CD4-positive, alpha-beta T cell treated with Interleukin-12 subunit alpha and Interleukin-12 subunit beta, for 1 hour (primary cell): ENCODE measurements at places on chromosomes 7 and 10.

DNA sequence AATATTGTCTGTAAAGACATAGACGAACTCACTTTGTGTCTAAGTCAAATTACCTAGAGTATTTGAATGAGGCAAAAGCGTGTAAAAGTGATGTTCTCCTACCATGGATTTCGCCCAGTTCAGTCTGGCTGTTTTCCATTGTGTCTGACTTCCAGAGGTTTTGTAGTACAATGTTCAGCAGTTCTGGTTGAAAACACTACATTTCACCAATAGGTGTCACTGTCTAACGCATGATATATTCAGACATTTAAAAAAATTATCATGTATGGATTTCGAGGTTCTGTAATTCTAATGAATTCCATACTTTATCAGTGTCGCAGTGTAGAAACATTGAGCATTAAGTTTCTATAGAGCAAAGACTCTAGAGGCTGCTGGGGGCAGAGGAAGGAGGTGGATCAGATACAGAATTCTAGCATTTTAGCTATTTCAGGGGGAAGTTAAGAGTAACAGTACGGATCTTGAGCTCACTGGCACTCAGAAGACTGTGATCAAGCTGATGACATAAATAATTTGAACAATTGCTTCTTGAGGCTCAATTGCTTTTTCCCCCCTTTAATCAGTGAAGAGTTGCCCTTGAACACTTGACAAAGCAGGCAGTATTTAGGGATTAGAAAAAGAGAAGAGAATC, 196.9 kb upstream of the RHOBTB1 start:
- peak; percentile 15 for DNase-seq

- no peak for DNase-seq
These were observed 300.5 kb upstream of the ZMIZ1 start for GRCh38 chr10:78768041-78768835.

DNA sequence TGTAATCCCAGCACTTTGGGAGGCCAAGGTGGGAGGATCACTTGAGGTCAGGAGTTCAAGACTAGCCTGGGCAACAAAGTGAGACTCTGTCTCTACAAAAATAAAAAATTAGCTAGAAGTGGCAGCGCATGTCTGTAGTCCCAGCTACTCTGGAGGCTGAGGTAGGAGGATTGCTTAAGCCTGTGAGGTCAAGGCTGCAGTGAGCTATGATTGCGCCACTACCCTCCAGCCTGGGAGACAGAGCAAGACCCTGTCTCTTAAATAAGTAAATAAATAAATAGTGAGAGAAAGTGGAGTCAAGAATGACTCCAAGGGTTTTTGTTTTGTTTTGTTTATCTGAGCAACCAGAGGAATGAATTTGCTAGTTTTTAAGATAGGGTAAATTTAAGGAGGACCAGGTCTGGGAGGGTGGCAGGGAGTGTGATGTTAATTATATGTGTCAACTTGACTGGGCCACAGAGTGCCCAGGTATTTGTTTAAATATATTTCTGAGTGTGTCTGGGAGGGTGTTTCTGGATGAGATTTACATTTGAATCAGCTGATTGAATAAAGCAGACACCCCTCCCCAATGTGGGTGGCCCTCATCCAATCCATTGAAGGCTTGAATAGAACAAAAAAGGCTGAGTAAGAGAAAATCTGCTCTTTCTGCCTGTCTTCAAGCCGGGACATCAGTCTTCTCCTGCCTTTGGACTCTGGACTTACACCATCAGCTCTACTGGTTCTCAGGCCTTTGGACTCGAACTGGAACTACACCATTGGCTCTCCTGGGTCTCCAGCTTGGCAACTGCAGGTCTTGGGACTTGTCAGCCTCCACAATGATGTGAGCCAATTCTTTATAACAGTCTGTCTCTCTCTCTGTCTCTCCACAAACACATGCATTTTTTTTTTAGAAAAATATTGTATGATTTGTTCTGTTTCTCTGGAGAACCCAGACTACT, 23.5 kb downstream of the IMPDH1 start:
- no peak for DNase-seq

DNA sequence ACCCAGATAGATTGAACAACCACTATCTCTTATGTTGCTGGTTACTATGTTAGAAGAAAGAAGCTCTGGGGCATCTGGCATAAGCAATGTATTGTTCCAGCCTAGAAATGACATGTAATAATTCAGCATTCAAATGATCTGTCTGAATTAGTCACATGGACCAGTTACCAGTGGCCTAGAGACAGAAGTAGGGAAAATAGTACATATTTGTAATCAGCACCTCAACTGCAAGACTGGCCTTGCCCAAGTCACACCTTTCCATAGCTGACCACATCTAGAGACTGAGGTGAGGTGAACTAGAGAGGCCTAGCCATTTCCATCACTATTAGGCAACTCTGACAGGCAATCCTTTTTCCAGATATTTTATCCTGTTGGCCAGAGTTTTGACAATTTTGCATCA, 315.6 kb upstream of the KCND2 start:
- DNase-seq, result no peak

GRCh38 chr7:55965805-55966421, 1.5 kb downstream of the NIPSNAP2 start:
- DNase-seq, result no peak

DNA sequence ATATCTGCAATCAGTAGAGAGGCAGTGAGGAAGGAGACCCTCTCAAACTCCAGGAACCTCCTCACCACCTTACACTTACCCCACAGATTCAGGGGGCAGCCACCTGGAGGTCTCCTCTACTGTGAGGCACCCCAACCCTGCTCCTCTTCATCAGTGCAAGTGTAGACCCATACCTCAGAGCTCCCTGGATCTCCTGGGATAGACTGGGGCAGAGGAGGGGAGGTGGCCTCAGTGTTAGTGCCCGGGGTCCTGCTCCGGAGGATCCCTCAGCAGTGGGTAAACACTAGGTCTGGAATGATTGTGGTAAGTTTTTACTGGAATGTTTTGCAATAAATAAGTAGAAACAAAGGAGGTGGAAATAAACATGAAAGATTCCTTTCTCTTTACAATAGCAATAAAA, 31.1 kb downstream of the ANTXRL start:
- DNase-seq, result no peak

DNA sequence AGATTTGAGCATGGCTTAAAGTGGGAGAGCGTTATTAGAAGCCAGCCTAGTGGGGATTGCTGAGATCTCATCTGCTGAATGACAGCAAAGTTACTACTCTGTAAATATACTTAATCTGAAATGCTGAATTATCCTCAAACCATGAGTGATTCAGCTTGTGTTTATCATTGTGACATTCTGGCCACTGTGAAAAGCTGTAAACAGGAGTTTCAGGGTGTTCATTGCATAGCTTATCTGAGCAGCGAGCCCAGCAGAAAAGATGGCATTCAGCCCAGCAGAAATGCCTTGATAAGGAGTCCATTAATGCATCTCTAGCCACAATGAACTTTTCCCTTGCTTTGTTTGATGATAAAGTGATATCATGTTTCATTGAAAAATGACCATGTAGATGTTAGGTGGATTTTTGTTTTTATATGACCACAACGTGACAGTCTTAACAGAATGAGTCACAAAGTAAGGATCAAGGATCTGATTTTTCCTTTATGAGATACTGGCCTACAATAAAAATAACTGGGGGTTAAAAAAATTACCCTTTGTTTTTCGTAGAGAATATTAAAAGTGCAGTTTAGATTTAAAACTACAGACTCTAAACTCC, 7.8 kb downstream of the TES start:
- no peak for DNase-seq

DNA sequence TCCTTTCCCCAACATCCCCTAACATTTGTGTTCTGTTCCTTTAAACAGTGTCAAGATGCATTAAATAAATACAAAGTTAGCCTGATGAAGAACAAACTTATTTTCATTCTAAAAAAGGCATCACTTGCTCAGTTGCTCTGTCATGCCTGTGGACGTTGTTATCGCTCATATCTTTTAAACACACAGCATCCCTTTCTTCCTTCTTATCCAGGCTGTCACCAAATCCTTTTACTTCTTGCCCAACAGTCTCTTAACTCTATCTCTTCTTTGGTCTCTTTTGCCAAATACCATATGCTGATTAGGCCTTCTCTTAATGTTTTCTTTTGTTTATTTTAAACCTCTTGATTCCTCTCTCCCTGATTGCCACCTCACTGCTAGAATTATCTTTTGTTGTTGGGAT, 43.9 kb downstream of the DKK1 start:
- DNase-seq, result no peak

DNA sequence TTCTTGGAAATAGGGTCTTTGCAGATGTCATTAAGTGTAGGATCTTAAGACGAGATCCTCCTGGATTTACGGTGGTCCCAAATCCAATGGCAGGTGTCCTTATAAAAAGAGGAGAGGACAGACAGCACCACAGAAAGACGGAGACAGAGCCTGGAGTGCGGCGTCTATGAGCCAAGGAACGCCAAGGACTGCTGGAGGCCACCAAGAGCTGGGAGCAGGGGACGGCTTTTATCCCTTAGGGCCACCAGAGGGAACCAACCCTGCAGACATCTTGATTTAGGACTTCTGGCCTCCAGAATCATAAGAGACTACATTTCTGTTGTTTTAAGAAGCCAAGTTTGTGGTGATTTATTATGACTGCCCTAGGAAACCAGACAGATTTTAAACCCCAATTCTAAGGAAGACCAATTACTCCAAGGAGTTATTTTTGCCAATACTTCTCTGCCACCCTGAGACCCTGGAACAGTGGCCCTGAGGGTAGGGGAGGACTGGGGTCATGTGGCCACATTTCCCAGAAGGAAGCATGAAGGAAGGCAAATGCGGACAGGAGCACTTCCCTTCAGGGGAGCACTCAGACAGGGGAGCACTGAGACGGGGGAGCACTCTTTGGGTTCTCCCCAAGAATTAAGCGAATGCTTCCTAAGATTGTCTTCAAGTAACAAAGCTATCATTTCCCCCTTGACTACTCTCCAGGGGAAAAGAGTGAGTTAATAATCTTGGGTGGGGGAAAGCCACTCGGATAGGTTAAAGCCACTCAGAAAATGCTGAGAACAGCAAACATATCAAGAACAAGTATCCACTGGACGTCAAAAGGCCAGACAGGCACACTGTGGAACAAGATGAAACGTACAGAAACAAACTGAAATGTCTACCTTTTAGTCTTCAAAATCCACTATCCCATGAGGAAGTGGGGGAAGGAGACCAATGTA, 67.5 kb downstream of the CHST15 start:
- peak; percentile 14 for DNase-seq

DNA sequence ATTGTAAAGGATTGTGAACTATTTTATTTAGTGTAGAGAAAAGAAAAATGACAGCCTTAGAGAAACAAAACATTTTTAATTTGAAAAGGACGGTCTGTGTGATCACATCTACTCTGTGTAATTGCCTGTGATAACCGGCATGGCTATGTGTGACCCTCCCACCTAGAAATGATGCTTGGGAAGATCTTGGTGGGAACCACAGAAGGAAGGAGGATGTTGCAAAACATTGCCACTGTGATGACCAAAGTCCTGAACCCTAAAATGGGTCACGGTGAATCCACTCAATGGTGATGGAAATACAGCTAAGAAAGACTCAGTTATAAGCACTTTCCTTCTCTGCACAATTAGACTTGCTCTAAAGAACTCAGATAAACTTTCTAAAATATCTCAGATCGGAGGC, 221.3 kb upstream of the FRMD4A start:
- no peak for DNase-seq

DNA sequence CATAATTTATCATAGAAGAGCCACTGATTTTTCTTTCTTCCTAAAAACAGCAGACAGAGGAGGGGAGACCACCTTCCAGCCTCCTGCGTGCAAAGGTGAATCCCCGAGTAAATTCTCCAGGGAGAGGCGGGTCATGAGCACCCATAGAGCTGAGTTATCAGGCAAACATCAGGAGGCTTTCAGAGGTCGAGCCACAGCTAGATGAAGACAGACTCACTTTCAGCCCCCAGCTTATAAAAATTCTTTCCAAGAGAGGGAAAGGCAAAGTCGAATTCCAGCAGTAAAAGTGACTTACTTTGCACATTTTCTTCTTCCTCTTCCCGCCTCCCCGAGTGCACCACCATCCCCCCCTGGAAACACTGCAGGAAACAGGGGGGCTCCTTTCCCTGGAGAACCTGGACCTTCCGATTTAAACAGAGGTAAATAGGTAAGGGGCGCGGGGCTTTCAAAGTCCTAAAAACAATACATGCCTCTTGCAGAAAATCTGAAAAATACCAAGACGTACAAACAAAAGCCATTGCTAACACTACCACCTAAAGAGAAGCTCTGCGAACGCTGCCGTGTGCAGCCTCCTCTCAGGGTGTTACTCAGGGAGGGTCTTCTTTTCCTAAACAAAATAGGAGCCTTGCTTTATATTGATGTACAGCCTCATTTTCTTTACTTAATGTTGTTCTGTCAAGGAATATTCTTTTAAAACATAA, 163.8 kb downstream of the SVIL start:
- no peak for DNase-seq

GRCh38 chr10:69885379-69886013, 83.8 kb downstream of the COL13A1 start:
- DNase-seq, result no peak

GRCh38 chr10:95795602-95796001, 39.6 kb downstream of the ENTPD1 start:
- DNase-seq, result no peak

- DNase-seq, result no peak
These were observed 34.6 kb upstream of the ZNF273 start for GRCh38 chr7:64868499-64868898.

GRCh38 chr7:2821842-2822507, 22.1 kb downstream of the GNA12 start:
- DNase-seq, result no peak

- no peak for DNase-seq
These were observed 21.5 kb downstream of the GPRIN2 start for GRCh38 chr10:46534828-46535524.

GRCh38 chr10:115965376-115965775, 307.6 kb downstream of the GFRA1 start:
- DNase-seq, result no peak

GRCh38 chr7:95910341-95910740, 138.0 kb downstream of the DYNC1I1 start:
- DNase-seq, result no peak

- no peak for DNase-seq
These were observed 61.2 kb upstream of the CAPZA2 start for GRCh38 chr7:116801092-116801710.

DNA sequence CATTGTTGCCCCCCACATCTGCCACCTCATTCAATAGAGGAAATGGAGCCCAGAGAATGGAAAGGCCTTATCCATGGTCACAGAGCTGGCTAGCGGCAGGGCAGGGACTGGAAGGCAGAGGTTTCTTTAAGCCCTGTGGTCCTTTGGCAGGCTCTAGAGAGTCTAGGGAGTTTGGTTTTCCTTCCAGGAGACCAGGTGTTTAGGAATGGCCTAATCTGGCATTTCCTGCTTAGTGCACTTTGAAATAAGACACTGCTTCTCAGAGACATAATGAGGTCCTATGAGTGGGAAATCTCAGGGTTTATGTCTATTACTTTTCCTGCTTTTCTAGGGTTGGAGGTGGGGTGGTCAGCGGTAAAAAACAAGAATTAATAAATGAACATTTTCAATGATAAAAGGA, 6.1 kb downstream of the MARVELD1 start:
- no peak for DNase-seq

GRCh38 chr10:21169271-21169670, 272.2 kb upstream of the NEBL start:
- no peak for DNase-seq

DNA sequence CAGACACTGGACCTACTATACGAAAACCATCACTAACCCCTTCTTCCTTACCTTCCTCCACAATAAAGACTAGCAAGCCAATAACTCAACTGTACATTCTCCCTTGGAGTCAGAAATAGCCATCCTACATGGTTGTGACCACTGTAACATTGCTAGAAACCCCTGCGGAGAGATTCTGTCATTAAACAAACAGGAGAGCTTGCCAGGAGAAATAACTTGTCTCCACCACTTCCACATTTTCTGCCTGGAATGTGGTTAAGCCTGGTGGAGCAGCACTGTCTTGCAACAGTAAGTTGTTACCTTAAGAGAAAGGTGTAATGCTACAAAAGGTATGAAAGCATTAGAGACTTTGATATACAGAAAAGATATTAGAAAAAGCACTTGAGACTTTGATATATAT, 45.8 kb downstream of the THSD7A start:
- DNase-seq, result no peak
